A549 (cell line): ENCODE measurements at places on chromosomes 12 and 14.

- no peak for DNase-seq
Observed at GRCh38 chr12:78407722-78408121, 456.9 kb upstream of the SYT1 start.

- no peak for DNase-seq
Observed at GRCh38 chr14:99394602-99395156, 86.0 kb downstream of the SETD3 start.

DNA sequence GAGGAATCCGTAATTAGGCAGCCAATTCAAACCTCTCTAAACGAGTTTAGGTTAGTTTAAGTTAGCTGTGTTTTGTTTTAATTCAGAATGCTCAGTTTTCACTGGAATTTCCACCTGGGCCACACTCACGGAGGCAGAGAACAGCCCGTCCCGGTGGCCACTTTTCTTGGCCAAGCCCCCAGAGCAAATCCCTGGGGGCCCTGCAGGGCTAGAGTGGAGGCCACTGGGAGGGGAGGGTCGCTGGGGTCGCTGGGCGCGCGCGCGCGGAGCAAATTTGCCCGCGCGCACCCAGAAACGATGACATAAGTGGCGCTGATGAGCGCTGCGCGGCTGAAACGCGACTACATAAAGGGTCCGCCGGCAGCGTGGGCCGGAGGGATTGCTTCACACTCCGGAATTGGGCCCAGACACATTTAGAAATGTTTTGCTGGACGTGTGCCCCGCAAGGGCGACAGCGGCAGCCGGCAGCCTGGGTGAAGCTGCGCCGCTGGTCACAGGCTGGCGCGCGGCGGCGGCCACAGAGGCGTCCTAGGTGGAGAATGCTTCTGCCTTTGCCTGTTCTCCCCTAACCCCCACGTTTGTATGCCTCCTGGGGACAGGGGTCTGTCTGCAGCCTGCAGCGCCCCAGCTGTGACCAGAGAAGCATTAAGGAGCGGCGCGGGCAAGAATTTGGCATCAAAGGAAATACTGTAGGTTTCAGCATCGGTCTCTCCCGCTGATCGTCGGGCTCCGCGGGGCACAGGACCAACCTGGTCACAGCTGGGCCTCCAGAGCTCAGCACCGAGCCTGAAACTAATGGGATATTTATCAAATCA lies 37.9 kb upstream of the TBX5 start:
- no peak for DNase-seq

DNA sequence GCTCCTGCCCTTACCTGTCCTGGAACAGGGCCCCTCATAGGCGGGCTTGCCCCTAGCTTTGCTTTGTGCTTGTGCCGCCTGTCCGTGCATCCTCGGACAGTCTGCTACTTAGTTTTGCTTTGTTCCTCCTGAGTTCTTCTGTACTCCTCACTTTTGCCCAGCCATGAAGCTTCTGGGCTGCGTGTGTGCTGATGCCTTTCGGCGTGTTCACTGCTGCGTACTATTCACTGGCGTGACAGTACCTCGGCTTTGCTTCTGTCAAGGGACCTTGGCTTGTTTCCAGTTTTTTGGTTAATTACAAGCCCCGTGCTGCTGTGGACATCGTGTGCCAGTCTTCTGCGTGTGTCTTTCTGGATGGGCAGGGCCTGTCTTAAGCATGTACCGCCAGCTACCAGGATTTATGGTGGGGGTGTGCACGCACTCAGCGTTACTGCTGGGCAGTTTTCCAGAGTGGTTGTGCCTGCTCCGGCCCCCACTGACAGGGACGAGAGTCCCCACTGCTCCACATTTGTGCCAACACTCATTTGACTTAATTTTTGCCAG lies 2.5 kb downstream of the PACS2 start:
- DNase-seq, result no peak

- DNase-seq, result no peak
Observed at GRCh38 chr12:93684716-93685115, 7.5 kb downstream of the CRADD start.

DNA sequence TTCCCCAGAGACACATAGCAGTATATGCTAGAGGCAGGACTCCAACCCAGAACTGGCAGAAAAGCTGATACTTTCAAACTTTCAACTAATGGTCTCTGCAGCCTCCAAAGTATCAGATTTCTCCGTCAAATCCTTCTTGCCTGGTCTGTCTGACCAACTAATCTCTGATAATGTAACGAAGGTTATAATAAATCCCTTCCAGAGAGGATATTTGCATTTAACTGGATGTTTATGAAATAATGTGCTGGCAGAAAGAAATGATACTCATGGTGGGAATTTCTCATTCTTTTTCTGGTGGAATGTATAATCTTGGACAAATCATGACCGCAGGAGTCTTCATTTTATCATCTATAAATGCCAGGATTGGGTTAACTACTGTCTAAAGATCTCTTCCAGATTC lies 860.3 kb downstream of the DIO2 start:
- no peak for DNase-seq

- DNase-seq, result no peak
Observed at GRCh38 chr12:124387528-124387911, 92.6 kb downstream of the RFLNA start.

- DNase-seq, result no peak
Observed at GRCh38 chr12:39227218-39227617, 215.7 kb downstream of the KIF21A start.
